ENCODE measurements at places on chromosomes 1 and 21.
A peak's percentile ranks its signal among the peaks of the same experiment; 100 is the strongest.

DNA sequence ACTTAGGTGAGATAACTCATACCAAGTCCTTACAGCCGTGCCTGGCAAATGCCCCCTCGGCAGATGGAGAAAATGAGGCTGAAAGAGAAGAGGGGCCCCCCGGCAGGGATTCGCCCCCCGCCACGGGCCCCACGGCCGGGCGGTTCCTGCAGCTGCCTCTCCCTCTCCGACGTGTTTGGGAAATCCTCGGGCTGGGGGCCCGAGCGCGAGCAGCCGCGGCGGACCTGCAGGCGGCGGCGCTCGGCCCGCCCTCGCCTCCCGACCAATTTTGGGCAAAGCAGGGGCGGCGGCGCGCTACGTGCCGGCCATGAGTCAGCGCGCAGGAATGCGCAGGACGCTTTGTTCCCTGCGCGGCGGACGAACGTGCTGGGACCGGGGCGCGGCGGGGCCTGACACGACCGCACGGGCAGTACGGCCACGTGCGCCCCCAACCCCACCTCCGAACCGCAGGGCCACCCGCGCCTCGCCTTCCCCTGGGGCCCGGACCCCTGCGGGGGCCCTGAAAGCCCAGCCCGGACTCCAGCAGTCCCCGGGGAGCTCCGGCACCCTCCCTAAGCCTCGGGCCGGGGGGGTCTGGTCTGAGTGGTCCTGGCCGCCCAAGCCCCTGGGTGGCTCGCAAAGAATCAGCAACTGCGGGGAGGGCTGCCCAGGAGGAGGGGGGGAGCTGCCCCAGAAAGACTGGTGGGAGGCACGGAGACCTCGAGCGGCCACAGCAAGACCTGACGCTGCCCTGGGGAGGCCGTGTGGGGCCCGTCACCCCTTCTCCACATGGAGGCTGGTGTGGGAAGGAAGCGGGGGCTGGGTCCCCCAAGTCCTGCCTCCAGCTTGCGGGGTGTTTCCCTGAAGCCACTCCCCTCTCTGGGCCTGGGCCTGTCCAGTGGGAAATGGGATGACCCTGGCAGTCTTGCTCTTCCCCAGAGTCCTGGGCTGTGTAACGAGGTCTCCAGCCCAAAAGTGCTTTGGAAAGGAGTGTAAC is 11.9 kb upstream of the EDN2 start:
- DNase-seq = peak; percentile 40

GRCh38 chr1:47963568-47964358 is 33.4 kb downstream of the TRABD2B start:
- no peak for DNase-seq

GRCh38 chr1:51416910-51417309 is 86.5 kb upstream of the TTC39A start:
- no peak for DNase-seq

DNA sequence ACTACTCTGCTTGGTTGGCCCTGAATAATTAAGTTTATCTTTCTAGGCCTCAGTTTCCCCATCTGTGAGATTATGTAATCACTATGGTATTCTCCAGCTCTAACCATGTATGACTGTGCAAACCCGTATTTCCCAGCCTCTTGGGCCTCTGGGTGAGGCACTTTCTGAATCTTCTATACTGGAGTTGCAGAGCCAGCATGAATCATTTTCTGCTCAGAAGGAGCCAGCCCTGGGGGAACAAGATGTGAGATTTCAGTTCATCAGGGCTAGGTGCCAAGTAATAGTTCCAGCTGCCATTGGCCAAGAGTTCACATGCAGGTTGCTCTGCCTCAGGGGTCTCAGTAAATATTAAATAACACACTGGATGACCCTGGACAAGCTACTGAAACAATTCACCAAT is 47.7 kb upstream of the USP24 start:
- DNase-seq = no peak

- DNase-seq = no peak
Measured at GRCh38 chr1:50591598-50591997, 168.4 kb upstream of the DMRTA2 start.

GRCh38 chr1:32200226-32201010 is at the start of gene CCDC28B:
TSS of gene CCDC28B (plus strand) at chr1:32200595. CDS start at chr1:32201936, 1,341 bp downstream.
- DNase-seq = peak; percentile 54

Data from T-helper 2 cell (primary cell).